ENCODE measurements at places on chromosomes 13 and 19.

DNA sequence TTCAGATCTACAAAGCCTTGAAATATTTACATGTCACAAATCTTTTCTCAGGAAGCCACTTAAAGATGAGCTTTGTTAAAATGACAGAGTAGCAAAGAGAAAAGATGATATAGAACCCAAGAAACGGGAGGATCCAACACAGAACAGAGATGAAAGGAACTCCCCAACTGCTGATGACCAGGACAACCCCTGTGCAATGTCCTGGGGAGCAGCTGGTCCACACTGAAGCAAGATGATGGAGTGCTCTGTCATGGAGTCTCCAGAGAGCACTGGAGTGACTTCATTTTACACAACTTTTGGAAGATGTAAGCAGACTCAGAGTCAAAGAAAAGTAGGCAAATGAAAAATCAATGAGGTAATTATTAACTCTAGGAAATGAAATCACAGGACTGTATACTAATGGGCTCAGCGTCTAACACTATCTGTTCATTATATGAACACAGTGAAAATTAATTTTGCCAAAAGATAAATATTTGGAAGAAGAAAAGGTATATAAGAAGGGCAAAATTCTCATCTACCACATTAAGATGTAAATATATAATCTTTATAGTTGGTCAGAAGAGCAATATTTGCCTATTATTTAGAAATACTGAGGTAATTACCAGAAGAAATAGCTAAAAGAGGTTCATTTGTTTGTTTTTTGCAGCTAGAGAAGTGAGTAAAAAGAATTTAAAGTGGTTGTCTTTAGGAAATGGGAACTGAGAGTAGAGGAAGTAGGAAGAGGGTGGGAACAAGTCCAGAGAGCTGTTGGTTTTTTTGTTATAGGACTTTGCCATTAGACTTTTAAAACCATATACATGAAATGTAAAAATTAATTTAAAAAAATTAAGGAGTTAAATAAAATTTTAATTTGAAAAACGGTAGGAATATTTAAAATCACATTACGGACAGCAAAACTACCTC is 30.5 kb downstream of the MTRF1 start:
- DNase-seq: no peak

- no peak for DNase-seq
Measured at GRCh38 chr13:53311561-53311960, 282.9 kb downstream of the OLFM4 start.

DNA sequence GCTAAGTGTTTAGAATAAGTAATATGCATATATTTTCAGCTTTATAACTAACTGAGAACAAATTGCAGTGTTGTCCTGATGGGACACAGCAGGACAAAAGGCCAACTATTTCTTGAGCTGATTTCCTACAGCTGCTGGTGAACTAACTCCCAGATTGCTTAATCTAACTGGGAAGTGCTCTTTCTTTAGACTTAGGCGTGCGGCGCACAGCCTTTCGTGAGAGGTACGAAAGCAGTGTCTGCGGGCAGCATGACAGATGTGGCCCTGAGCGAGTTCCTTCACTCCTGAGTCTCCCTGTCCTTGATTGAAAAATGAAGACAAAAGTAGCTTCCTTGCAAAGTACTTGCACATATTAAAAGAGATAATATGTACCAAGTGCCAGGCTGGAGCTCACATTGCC is 47.3 kb upstream of the NPAS1 start:
- DNase-seq: no peak

DNA sequence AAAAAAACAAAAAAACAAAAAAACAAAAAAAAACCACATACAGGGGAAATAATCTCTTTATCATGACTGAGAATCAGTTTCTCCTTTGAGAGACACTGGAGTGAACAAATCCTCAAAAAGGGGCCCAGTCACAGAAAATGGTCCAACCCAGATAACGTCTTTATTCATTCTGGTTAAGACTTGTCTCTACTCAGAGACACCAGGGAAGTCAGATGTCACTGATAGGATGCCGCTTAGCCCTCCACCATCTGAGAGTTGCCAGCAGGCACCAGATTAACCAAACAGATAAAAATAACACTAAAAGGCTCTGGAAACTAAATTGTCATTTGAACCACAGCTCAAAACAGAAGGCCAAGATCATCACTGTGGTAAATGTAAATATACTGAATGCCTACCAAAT is 1163.4 kb upstream of the ATXN8OS start:
- no peak for DNase-seq

DNA sequence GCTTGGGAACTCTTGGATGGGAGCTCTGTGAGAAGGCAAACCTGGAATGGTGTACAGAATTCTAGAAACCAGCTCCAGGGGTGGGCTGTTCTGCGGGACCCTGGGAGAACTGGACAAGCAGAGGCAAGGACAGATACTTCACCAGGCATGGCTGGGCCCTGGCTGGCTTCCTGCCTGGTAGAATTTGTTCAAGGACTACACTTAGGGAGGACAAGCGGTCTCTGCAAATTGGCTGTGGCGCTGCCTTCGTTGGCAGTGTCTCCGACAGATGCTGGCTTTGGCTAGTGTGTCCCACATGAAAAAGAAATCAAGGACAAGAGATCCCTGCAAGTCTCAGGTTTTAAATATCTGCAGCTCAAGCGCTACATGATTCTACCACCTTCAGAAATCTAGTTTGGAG is 12.4 kb downstream of the CEBPG start:
- DNase-seq: no peak

- DNase-seq: no peak
Measured at GRCh38 chr13:43934273-43934672, 54.6 kb downstream of the LACC1 start.

DNA sequence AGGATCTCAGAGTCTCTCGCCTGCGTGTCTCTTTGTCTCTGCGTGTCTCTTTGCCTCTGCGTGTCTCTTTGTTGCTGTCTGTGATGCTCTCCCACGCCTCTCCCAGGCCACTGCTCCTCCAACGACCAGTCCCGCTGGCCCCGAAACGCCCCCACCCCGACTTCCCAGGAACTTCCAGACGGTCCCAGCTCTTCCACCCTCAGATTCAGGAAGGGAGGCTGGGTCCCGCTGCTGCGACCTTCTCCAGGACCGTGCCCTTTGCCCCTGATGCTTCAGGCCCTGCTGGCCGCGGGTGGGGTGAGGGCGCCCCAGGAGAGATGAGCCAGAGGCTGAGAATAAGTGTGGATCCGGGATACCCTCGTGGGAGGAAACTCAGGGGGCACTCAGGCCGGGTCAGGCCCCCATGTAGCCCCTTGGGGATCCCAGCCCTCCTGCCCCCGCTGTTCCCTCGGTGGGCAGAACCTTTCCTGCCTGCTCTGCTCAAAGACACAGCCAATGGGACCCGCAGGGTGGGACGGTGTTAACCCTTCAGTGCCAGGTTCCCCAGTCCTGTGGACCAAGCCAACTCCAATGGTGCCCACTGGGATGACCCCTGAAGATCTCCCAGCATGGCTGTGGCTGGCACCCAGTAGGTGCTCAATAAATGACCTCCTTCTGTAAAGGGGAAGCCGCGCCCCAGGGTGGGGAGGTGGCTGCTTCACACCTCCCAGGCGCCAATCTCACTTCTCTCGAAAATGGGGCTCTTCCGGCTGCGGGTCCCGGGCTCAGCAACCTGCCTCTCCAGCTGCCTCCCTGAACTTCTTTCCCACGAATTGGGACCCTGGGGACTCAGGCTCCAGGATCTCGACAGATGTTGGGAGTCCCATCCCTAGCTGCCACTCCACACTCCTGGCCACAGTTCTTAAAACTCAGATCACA is 1.5 kb upstream of the S1PR5 start:
- no peak for DNase-seq

- no peak for DNase-seq
Measured at GRCh38 chr13:74550039-74550438, 415.8 kb upstream of the KLF12 start.

DNA sequence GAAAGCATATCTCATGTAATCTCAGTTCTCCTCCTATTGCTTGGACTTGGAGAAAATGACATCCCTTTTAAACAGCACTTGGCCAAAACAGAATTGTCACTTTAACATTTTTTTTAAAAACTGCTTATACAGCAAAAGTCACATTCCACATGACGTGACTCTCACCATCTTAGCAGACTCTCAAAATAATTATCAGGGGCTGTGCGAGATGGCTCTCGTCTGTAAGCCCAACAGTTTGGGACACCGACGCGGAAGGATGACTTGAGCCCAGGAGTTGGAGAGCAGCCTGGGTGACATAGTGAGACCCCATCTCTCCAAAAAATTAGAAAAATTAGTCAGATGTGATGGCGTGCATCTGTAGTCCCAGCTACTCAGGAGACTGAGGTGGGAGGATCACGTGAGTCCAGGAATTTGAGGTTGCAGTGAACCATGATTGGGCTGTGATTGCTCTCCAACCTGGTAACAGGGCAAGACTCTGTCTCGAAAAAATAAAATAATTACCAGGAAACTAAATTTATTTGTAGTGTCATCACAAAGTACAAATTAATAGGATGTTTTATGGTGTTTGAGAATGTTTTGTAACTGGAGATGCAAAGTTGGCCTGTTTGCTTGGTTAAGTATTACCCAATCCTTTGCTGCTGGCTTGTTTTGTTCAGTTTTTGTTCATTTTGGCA is 8.8 kb downstream of the SAFB start:
- DNase-seq: no peak

GRCh38 chr19:49282184-49282583 is 42.8 kb downstream of the SLC6A16 start:
- no peak for DNase-seq

DNA sequence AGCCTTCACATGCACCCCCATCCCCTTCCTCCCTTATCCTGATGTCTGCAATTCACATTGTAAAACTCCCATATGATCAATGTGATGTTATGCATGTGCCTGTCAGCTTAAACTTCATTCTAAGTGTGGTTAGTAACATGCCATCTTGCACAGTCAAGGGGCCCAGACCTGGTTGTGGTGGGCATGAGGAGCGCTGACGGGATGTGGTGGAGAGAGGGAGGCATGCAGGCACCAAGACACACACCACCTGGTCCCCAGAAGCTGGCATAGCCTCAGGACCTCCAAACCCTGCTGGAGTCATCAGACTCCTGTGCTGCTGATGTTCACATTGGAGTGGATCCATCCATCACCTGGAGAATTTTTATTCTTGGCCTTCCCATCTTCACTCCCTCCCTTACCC is 90.5 kb upstream of the ABCC4 start:
- DNase-seq: no peak

DNA sequence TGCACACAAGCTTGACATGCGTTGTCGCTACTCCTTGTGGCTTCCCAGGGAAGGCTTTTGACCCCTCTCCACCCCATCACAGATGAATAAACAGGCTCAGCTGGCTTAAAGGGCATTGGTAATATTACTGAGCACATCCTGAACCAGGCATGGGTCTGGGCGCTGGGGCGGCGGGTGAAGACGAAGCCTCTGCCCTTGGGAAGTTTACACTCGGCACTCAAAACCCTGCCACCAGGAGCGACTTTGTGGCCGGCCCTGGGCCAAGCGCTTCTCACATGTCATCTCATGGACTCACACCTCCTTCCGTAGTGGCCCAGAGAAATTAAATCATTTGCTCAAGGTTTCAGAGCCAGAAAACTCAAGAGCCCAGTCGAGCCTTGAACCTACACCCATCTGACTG is 32.6 kb upstream of the ASF1B start:
- no peak for DNase-seq

DNA sequence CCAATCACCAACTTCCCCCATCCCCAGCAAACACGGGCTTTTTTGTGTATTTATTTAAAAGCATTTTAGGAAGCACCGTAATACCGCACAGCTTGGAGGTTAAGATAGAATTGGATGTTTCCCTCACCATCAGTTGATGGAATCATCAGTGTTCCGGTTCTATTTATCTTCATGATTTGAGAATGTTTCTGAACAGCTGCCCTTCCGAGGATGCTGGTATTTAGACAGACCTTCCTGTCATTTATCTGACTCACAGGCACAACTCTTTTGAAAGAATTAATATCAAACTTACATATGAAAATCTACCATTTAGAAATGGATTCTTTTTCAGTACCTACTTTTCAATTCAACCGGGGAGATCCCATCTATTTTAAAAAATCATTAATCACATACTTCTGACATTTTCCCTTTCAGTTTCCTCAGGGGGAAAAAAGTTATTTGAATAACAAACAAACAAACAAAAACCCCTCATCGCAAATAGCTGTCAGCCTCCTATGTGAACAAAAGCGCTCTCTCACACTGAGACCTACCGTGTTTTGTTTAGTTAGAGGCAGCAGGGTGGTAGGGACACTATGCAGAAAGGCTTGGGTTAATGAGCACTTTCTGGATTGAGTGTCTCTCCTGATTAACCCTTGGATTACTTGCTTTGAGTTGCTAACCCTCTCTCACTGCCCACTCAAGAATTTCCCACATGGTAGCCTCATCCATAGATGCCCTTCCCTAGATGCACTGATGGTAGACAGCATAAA is 189.3 kb downstream of the TM9SF2 start:
- no peak for DNase-seq

DNA sequence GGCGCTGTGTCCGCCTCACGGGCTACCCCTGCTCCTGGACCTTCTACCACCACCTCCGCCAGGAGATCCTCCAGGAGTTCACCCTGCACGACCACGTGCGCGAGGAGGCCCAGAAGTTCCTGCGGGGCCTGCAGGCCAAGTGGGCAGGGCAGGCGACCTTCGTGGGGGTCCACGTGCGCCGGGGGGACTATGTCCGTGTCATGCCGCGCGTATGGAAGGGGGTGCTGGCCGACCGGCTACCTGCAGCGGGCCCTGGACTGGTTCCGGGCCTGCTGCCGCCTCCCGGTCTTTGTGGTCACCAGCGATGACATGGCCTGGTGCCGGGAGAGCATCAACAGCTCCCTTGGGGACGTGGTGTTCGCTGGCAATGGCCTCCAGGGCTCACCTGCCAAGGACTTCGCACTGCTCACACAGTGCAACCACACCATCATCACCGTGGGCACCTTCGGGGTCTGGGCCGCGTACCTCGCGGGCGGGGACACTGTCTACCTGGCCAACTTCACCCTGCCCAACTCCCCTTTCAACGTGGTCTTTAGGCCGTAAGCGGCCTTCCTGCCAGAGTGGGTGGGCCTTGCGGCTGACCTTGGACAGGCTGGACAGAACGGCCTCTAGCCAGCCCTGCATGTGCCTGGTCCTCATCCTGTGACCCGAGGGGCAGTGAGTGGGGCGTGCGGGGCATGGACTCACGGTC is 7.8 kb upstream of the NTN5 start:
- no peak for DNase-seq
